MCF 10A (cell line): ENCODE measurements at places on chromosomes 16 and 17. TPM values are rescaled to one million over a fixed set of nuclear protein-coding genes. Genes with fewer than 3 reads are reported as not detected.

- no peak overlapping the region for H3K4me3 ChIP-seq
- peak overlapping the region; percentile 90 for H3K27ac ChIP-seq
- DNase-seq = no peak
- peaks cover 36% of the 10 kb centered on the region for H3K4me1 ChIP-seq
Observed at GRCh38 chr17:69734656-69735055, 320.2 kb downstream of the MAP2K6 start.

GRCh38 chr17:81222906-81223761, at the start of gene CEP131:
Gene CEP131 (minus strand): TSS chr17:81222965. CDS start chr17:81220056, 2,909 bp downstream.
- peaks cover 12% of the 10 kb centered on the region for H3K4me1 ChIP-seq
- H3K36me3 ChIP-seq = no peaks in the 10 kb centered on the region
- H3K27ac ChIP-seq = peak within 1 kb of the TSS; percentile 28
- H3K4me3 ChIP-seq = peak within 1 kb of the TSS; percentile 58
- DNase-seq = peak; percentile 98

DNA sequence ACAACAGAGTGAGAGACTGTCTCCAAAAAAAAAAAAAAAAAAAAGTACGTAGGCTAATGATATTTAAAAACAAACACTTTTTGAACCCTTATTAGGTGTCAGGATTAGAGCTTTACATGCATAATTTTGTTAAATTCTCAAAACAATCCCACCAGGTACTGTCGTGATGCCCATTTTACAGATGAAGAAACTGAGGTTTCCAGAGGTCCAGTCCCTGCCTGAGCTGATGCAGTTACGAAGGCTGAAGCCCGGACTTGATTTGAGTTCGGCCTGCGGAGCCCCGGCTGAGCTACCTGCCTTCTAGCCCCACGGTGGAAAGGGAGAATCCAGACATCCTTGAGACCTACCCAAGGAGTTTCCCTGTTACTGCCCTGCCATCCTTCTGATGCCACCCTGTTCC, 137.5 kb upstream of the EEF2KMT start:
- H3K27me3 ChIP-seq = no peaks in the 10 kb centered on the region
- no peak overlapping the region for H3K4me3 ChIP-seq
- no peak for DNase-seq
- H3K4me1 ChIP-seq = no peaks in the 10 kb centered on the region
- no peak overlapping the region for H3K27ac ChIP-seq

GRCh38 chr17:16269658-16270057, 52.6 kb downstream of the PIGL start:
- H3K4me1 ChIP-seq = peaks cover 12% of the 10 kb centered on the region
- no peaks in the 10 kb centered on the region for H3K36me3 ChIP-seq
- DNase-seq = peak; percentile 28
- no peak overlapping the region for H3K27ac ChIP-seq

GRCh38 chr17:29567554-29568330, 759 bp upstream of the TP53I13 start:
- peak overlapping the region; percentile 80 for H3K4me3 ChIP-seq
- H3K27ac ChIP-seq = peak overlapping the region; percentile 78
- peaks cover 9% of the 10 kb centered on the region for H3K36me3 ChIP-seq
- H3K27me3 ChIP-seq = no peaks in the 10 kb centered on the region
- peak; percentile 59 for DNase-seq

- no peaks in the 10 kb centered on the region for H3K27me3 ChIP-seq
- no peak overlapping the region for H3K27ac ChIP-seq
Observed at GRCh38 chr16:18059577-18059976, 277.0 kb downstream of the NPIPA8 start.

- no peaks in the 10 kb centered on the region for H3K4me1 ChIP-seq
- H3K4me3 ChIP-seq = no peak overlapping the region
- no peak for DNase-seq
- no peaks in the 10 kb centered on the region for H3K36me3 ChIP-seq
- H3K27ac ChIP-seq = no peak overlapping the region
Observed at GRCh38 chr16:1261131-1261892, 5.4 kb downstream of the TPSD1 start.

DNA sequence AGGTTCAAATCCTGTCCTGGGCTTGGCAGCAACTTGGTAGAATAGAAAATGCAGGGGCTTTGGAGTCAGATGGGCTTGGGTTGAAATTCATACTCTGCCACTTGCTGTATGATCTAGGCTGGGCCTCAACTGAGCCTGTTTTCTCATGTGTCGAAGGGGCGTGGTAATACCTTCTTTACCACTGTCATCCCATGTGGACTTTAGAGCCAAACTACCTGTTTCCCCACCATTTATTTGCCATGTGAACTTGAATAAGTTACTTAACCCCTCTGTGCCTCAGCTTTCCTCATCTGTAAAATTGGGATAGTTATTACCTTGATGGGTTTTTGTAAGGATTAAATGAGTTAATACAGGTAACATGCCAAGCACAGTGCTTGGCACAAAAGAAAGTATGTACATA, 106.0 kb downstream of the COPRS start:
- H3K27ac ChIP-seq = no peak overlapping the region
- H3K4me3 ChIP-seq = no peak overlapping the region
- no peak for DNase-seq
- no peaks in the 10 kb centered on the region for H3K36me3 ChIP-seq

DNA sequence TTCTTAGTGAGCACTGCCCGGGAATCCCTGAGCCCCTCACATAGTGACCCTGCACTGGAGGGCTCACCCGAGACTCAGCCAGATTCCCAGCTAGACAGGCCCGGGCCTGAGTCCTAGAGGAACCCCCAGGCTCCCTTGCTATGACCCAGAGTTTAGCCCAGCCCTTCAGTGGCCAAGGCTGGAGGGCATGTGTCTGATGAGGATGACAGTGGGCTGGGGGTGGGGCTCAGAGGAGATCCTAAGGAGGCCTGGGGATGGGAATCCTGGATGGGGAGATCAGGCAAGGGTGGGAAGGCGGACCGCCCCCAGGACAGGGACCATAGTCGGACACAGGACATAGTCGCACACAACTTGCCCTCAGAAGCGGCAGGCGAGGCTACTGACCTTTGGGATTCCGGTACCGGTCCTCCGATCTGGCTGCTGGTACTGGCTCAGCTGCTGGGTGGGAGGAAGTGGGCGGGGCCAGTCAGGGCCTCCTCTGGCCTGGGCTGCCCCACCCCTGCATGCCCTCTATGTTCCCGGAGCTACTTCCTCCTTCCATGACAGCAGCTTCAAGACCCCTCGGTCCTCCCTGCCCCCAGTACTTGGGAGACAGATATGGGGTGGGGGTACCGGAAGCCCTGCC, 1.1 kb downstream of the CD79B start:
- H3K4me1 ChIP-seq = no peaks in the 10 kb centered on the region
- peaks cover 7% of the 10 kb centered on the region for H3K27me3 ChIP-seq
- no peak for DNase-seq
- H3K27ac ChIP-seq = no peak overlapping the region

Gene ERN2
- total RNA-seq = not detected in 2 replicates

DNA sequence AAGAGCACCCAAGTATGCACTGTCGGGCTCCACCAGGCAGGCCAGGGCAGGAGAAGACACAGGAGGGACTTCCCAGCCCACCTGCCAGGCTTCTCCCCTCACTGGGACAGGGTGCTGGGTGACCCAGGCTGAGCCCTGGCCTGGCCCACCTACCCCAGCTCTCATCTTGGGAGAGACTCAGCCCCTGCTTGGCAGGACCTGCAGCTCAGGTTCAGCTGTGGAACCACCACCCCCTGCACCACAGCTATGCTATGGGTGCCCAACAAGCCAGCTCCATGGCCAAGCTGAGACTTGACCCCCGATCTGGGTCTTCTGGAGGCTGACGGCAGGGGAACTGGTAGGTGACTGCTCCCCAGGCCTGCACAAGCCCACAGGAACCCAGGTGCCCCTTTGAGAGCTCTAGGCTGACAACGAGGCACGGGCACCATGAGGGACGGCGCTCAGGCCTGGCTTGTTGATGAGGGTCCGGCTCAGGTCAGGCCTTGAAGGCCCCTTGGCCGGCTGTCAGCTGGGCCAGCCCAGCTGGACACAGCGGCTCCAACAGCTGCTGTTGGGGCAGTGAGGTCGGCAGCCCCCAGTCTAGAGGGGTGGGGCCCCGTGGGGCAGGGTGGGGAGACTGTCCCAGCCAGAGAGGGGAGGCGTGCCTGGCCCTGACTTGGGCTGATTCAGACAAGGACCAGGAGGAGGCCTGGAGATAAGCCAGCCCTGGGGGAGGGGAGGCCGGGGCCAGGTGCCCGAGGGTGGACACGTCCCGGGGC, 4.6 kb downstream of the RPUSD1 start:
- H3K27me3 ChIP-seq = no peaks in the 10 kb centered on the region
- H3K36me3 ChIP-seq = peaks cover 12% of the 10 kb centered on the region
- no peak overlapping the region for H3K27ac ChIP-seq
- DNase-seq = no peak
- peak overlapping the region; percentile 54 for H3K4me3 ChIP-seq

GRCh38 chr17:10117581-10118001, 80.8 kb downstream of the GAS7 start:
- no peaks in the 10 kb centered on the region for H3K36me3 ChIP-seq
- no peak overlapping the region for H3K4me3 ChIP-seq

DNA sequence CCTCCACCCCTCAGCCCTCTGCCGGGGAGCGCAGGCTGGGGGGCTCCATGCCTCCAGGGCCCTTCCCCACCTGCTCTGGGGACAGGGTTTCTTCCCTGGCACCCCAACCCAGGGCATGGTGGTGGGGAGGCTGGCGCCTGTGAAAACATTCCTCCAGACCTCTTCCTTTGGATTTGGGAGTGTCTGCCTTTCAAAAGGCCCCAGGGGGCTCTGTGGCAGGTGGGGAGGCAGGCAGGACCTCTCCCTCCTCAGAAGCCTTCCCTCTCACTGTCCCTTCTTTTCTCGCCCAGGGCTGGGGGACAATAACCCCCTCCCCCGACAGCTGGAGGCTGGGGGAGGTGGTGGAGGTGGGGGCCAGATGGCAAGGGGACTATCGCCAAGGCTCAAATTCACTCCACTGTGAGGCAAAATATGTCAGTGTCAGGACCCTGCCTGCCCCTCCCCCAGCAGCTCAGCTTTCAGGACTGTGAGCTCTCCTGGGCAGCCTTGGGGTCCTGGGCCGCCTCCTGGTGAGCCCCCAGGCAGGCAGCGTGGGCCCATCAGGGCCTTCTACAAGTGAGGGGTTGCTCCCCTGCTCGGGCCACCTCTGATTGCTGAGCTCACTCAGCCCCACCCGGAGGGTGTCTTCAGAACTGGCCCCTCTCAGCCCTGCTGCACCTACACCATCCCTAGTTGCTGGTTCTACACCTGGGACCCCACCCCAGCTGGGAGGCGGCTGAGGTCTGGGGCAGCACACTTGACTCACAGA, 1.8 kb downstream of the CDH15 start:
- H3K4me3 ChIP-seq = no peak overlapping the region
- DNase-seq = no peak
- no peak overlapping the region for H3K27ac ChIP-seq
- H3K36me3 ChIP-seq = no peaks in the 10 kb centered on the region
- no peaks in the 10 kb centered on the region for H3K27me3 ChIP-seq
- H3K4me1 ChIP-seq = peaks cover 5% of the 10 kb centered on the region

DNA sequence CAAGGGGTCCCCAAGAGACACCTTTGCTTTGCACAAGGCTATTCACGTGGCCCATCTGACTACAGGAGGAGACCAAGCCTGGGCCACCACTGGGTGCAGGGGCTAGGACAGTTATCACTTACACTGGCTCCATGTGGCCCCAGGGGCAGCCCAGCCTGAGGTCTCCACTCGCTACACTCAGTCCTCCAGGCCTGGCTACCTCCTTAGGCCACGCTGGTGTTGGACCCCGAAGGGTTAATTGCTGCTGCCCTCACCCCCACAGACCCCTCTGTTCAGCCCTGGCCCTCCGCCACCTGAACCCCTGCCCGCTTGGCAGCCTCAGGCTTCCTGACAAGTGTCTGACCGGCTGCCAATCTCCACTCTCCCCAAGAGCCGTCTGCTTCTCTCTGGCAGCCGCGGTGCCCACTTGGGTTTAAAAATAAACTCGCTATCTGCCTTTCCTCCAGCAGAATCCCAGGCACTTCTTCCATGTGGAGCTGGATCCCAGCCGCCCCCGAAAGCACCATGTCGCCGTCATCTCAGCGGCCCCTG, 27.8 kb downstream of the ADAM11 start:
- no peaks in the 10 kb centered on the region for H3K4me1 ChIP-seq
- H3K4me3 ChIP-seq = no peak overlapping the region
- peaks cover 10% of the 10 kb centered on the region for H3K27me3 ChIP-seq
- no peak for DNase-seq

DNA sequence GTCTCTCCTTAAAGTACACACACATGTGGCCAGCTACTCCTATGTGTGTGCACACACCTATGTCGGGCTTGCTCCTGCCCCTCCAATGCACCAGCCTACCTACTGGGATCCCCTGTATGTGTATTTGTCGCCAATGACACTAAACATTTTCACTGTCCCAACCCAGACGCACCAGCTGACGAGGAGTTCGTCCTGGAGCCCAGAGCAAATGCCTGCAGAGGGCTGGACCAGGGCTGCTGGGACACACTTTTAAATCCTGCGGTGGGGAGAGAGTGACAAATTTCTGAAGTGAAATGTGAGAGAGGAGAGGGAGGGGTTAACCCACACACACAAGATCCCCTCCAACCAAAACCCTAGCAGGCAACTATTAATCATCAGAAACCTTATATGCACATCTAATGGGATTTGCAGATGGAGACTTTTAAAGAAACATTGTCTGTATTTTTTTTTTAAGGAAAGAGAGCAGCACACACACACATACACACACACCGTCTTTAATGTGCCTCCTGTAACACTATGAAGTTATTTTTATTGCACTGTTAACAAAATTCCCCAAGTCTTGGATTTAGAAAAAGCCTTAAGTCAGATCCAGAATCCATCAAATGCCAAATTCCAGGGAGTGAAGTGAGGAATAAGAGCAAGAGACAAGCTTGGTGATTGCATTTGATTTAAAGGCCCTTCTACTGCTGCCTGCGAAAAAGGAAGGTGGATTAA, at the start of gene MEOX1:
Gene MEOX1, minus strand, starts transcription at position 224 of the 714 bp plus-strand sequence. CDS start 388 bp downstream, outside the sequence.
- no peak within 1 kb of the TSS for H3K27ac ChIP-seq
- peak; percentile 66 for DNase-seq
- no peak within 1 kb of the TSS for H3K4me3 ChIP-seq
- H3K27me3 ChIP-seq = no peaks in the 10 kb centered on the region

GRCh38 chr16:4328046-4328781, 12.3 kb downstream of the GLIS2 start:
- H3K4me1 ChIP-seq = peaks cover 5% of the 10 kb centered on the region
- H3K36me3 ChIP-seq = peaks cover under 1% of the 10 kb centered on the region
- no peak for DNase-seq
- no peaks in the 10 kb centered on the region for H3K27me3 ChIP-seq

Gene SBK1
- total RNA-seq = 0.14 and 0.25 TPM in 2 replicates
